Peyer's patch (tissue), 4 donors: ENCODE measurements at places on chromosomes 12 and 14. TPM values are rescaled to one million over a fixed set of nuclear protein-coding genes. Genes with fewer than 3 reads are reported as not detected.

Gene AQP6
- not detected for total RNA-seq

Gene POTEG
- not detected for total RNA-seq

Gene CLEC4D
- not detected for total RNA-seq

DNA sequence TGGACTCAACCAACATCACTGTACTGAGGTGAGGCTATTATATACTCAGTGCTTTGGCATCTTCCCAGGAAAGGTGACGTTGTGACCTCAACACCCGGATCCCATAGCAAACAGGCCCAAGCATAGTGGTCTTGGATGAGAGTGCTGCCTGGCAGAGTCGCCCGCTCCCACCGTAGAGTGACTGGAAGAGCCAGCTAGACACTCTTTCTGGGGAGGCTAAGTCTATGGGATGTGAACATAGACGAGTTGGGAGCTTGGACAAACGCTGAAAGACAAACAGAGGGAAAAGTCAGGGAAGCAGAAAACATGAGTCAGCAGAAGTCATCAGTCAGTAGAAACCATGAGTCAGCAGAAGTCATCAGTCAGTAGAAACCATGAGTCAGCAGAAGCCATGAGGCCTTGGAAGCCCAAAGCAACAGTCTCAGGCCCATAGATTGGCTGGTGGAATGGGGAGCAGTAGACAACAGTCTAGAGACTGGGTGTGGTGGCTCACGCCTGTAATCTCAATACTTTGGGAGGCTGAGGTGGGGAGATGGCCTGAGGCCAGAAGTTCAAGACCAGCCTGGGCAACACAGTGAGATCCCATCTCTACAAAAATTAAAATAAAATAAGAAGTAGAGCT is 66.4 kb upstream of the MAP1LC3B2 start:
- no peak for DNase-seq
- no peaks in the 10 kb centered on the region for H3K36me3 ChIP-seq
- H3K4me1 ChIP-seq, result no peaks in the 10 kb centered on the region

DNA sequence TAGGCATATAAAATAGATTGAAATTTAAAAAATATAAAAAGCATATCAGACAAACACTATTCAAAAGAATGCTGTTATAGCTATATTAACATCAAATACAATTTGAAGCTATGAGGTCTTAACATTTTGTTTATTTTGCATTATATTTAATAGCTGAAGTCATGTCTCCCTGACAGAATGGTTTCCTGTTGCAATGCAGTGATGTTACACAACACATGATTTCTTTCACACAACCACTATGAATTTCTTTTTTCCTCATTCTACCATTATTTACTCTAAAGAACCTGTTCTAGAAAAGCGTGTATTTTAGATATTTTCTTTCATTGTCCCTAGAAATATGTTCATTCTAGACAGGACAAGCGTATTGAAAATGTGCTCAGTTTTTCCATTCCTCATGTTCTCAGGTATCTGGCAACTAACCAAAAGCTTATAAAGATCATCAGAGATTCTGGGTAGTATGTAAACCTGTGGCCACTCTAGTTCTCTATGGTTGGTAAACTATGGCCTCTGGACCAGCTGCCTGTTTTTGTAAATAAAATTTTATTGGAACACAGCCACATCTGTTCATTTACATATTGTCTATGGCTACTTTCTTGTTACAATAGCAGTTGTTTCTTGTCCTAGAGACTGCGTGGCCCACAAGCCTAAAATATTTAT is 183.8 kb downstream of the FOXA1 start:
- no peaks in the 10 kb centered on the region for H3K4me1 ChIP-seq
- no peak overlapping the region for H3K27ac ChIP-seq
- H3K27me3 ChIP-seq, result no peaks in the 10 kb centered on the region
- H3K36me3 ChIP-seq, result no peaks in the 10 kb centered on the region
- DNase-seq, result no peak

Gene DHH
- total RNA-seq, result 2.5 TPM

Gene NOXRED1
- 2.8 TPM for total RNA-seq

DNA sequence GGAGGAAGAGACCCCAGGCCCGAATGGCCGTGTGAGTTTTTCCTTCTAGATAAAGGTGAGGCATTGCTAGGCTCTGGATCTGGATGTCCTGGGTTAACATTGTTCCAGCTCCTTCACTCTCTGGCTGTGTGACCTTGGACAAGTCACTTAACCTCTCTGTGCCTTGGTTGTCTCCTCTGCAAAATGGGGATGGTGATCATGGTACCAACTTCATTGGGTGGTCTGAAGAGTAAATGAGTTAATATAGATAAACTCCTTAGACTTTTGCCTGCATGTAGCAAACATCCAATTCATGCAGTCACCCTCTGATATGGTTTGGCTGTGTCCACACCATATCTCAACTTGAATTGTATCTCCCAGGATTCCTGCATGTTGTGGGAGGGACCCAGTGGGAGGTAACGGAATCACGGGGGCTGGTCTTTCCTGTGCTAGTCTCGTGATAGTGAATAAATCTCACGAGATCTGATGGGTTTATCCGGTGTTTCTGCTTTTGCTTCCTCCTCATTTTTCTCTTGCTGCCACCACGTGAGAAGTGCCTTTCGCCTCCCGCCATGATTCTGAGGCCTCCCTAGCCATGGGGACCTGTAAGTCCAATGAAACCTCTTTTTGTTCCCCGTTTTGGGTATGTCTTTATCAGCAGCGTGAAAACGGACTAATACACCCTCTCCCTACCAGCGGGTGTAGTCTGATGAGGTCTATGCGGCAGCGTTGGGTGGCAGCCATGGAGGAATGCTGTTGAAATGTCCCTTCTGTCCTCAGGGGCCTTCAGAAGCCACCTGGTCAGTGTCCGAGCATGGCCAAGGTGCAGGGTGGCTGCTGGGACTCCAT is 256.1 kb downstream of the GLT1D1 start:
- H3K4me3 ChIP-seq, result no peak overlapping the region
- H3K4me1 ChIP-seq, result no peaks in the 10 kb centered on the region
- no peak for DNase-seq
- H3K36me3 ChIP-seq, result no peaks in the 10 kb centered on the region
- H3K27me3 ChIP-seq, result no peaks in the 10 kb centered on the region
- no peak overlapping the region for H3K27ac ChIP-seq

Gene CMA1
- total RNA-seq, result not detected

- no peaks in the 10 kb centered on the region for H3K36me3 ChIP-seq
- no peak overlapping the region for H3K27ac ChIP-seq
- no peaks in the 10 kb centered on the region for H3K4me1 ChIP-seq
- DNase-seq, result no peak
- no peak overlapping the region for H3K4me3 ChIP-seq
- no peaks in the 10 kb centered on the region for H3K27me3 ChIP-seq
These were observed 90.1 kb upstream of the FLRT2 start for GRCh38 chr14:85439696-85440328.

Gene KCNA5
- not detected for total RNA-seq

Gene MSRB3
- total RNA-seq, result 2.8 TPM

Gene HOXC12
- total RNA-seq, result not detected

Gene MARS1
- total RNA-seq, result 40.6 TPM

Gene RAN
- 134 TPM for total RNA-seq

GRCh38 chr12:42846782-42847181 is 257.2 kb upstream of the PRICKLE1 start:
- no peak overlapping the region for H3K4me3 ChIP-seq
- DNase-seq, result no peak
- no peaks in the 10 kb centered on the region for H3K36me3 ChIP-seq
- no peaks in the 10 kb centered on the region for H3K27me3 ChIP-seq
- H3K4me1 ChIP-seq, result no peaks in the 10 kb centered on the region
- H3K27ac ChIP-seq, result no peak overlapping the region

DNA sequence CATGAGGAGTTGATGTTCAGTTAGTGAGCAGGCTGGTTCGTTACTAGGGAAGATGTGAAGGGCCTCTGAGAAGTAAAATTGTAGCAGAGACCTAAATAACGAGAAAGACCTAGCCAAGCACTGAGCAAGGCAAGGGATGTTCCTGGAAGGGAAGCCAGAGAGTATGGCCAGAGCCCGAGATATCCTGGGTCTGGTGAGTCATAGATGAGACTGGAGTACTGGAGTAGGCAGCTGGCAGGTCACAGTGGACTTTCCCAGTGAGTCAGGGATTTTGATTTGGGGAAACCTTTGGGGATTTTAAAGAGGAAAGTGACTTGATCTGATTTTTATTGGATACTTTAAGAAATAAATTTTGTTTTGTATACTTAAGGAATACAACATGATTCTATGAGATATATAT is 369.0 kb downstream of the DIO2 start:
- H3K27ac ChIP-seq, result no peak overlapping the region
- H3K4me1 ChIP-seq, result no peaks in the 10 kb centered on the region
- no peaks in the 10 kb centered on the region for H3K36me3 ChIP-seq
- no peak overlapping the region for H3K4me3 ChIP-seq

DNA sequence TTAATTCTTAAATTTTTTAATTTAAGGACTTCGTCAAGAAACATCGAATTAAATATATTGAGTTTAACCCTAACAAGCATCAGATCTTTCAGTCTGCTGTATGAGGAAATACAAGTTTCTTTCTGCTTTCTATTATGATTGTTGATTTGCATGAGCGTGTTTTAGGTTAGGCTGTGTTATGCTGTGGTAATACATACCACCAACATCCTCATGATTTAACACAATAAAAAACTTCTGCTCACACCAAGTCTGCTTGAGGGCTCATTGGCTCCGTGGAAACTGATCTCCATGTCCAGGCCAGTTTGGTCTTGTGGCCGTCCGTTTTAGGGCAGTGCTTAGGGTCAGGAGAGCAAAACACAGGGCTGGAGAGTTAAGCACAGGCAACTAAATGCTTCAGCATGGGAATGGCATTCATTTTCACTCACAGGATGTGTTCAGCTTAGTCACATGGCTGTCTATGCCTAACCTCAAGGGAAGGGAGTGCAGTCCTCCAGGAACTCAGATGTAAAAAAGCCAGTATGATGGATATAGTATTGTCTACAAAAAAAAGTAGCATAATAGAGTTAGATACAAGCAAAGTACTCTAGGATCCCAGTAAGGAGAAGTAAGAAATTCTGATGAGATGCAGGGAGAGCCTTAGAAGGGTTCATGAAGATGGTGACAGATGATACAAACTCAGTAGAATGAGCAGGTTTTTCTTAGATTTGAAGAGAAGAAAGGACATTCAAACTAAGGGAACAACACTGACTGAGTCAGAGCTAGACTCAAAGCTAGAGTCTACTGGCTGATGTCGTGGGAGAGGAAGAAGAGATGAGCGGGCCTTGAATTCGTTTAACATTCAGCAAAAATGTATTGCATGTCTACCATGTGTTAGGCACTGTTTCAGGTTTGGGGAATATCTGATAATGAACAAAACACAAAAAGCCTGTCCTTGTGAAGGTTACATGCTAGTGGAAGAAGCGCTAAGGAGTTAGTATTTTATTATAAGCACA is 16.3 kb downstream of the MARK3 start:
- no peak overlapping the region for H3K4me3 ChIP-seq
- no peaks in the 10 kb centered on the region for H3K36me3 ChIP-seq
- no peaks in the 10 kb centered on the region for H3K27me3 ChIP-seq

Gene KERA
- total RNA-seq, result not detected

DNA sequence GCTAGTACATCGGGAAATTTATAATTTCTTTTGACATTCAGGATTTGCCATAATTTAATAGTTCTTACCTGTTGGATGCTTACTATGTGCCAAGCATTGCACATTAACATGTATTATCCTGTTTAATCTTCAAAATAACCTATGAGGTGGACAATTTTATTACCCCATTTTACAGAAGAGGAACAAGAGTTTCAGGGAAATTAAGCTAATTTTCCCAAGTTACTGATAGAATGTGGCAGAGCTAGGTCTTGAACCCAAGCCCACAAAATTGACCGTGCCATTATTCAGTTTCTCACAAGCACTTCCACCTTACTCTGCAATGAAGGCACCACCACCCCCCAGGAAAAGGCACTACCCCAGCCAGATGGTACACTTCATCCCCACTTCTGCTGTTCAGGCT is 161.1 kb upstream of the PLEKHG7 start:
- H3K4me3 ChIP-seq, result no peak overlapping the region
- H3K4me1 ChIP-seq, result peaks cover 13% of the 10 kb centered on the region

- no peaks in the 10 kb centered on the region for H3K27me3 ChIP-seq
- DNase-seq, result no peak
- H3K36me3 ChIP-seq, result no peaks in the 10 kb centered on the region
- H3K4me1 ChIP-seq, result no peaks in the 10 kb centered on the region
These were observed 121.9 kb upstream of the SLC38A2 start for GRCh38 chr12:46494424-46494823.

Gene PRH2
- total RNA-seq, result not detected

DNA sequence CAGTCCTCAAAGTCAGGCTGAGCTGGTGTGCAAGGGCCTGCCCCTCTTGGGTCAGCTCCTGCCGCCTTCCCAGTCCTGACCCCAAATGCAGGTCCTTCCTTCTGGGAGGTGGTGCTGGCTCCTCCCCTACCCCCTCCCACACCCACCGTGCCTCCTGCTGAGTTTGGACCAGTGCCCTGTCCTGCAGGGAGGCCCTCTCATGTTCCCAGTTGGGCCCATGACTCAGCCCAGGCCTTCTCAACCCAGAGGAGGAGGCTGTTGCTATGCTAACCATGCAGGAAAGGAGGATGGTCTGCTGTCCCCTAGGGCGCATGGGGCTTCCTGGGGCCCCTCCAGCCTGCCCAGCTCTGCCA is 4.4 kb downstream of the ZBTB42 start:
- H3K36me3 ChIP-seq, result no peaks in the 10 kb centered on the region
- no peak for DNase-seq
- peaks cover 9% of the 10 kb centered on the region for H3K4me1 ChIP-seq
- H3K27ac ChIP-seq, result no peak overlapping the region
